ENCODE measurements at places on chromosomes 7 and 10.

- DNase-seq: no peak
Observed at GRCh38 chr7:116445447-116446211, 53.9 kb upstream of the CAV2 start.

DNA sequence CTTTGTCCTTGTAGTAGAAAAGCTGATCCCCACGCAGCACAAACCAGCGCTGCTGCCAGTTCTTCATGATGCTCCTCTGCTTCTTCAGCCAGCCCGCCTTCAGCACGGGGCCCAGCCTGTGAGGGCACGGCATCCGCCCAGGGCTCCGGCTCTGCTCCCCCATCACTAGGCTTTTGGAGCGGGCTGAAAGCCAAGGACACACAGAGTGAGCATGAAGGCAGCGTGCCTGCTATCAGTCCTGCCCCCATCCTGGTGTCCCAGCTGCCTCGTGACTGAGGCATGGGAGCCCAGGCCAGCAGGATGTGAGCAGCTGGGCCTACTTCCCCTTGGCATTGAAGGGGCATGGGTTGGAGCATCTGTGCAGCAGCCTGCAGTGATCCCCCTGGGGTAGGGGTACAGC, 21.9 kb downstream of the ARHGAP22 start:
- peak; percentile 67 for DNase-seq

- no peak for DNase-seq
Observed at GRCh38 chr7:158389514-158390425, 197.9 kb downstream of the PTPRN2 start.

DNA sequence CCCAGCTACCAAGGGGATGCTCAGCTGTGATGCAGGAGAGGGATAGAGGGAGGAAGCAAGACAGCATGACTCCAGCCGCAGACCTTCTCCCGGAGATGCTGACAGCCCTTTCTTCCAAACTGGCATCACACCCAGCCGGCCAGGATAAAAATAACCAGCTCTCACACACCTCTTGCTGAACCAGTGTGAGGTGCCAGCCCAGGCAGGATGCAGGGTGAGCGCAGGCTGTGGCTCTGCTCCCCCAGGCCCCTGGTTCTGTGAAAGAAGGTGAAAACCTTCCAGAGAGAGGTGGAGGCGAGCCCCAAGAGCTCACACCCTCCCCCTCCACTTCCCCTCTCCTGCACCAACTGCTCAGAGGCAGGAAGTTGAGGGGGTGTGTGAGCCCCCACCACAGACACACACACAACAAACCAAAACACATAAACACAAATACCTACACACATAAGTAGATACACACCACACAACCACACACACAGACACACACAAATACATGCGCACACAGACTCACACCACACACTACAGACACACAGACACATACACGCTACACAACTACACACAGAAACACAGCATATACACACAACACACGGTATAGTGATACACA, 4.0 kb downstream of the GPR15LG start:
- DNase-seq: no peak

GRCh38 chr7:79471699-79472098, 18.2 kb upstream of the MAGI2 start:
- DNase-seq: no peak
